Epithelial cell of prostate (primary cell): ENCODE measurements at places on chromosomes 7 and 10.

DNA sequence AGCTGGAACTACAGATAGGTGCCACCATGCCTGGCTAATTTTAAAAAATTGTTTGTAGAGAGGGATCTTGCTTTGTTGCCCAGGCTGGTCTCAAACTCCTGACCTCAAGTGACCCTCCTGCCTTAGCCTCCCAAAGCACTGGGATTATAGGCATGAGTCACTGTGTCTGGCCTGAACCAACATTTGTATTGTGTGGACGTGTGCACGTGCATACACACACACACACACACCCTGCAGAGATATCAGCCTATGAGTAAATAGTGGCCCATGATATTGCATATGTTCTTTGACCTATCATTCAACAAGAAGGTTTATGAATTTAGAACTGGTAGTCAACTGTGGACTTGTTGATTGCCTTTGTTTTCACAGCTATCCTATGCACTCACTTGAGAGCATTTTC is 161.6 kb downstream of the BAMBI start:
- DNase-seq = no peak

DNA sequence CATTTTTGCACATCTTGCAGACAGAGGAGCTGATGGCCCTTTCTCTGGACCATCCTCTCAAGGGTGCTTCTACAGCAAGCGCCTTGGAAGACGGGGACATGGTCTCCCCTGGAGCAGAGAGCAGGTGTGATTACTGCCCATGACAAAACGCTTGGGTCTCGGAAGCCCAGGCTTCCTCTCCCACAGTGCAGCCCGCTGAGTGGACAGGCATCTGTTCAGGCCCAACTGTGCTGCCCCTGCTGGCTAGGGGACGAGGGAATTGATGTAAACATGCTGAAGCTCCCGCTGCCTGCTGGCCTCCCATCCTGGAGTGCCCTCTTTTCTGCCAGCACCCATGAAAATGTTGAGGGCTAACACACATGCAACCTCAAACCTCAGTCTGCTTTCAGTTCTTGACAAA is 14.3 kb downstream of the IL15RA start:
- no peak for DNase-seq

DNA sequence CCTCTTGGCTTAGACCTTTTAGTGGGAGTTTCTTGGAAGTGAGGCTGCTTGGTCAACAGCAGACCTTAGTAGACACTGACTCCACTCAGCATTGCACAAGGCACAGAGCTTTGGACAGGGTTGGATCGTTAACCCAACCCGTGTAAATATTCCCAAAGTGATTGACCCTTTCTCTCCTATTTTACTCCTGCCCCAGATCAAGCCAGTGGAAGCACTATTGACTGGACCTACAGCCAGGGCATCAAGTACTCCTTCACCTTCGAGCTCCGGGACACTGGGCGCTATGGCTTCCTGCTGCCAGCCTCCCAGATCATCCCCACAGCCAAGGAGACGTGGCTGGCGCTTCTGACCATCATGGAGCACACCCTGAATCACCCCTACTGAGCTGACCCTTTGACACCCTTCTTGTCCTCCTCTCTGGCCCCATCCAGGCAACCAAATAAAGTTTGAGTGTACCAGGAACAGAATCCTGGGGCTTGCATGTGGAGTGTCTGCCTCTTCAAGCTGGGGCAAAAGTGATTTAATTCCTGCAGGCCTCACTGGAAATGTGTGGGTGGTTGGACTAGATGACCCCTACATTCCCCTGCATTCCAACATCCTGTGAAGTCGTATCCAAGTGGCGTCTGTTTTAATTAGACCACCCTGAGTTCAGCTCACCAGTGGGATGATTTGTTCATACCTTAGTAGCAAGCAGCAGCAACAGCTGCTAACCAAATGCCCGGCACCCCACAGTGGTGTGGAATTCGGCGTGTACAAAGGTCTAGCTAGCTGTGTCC is 7.5 kb downstream of the CPA1 start:
- DNase-seq = no peak

GRCh38 chr10:88896994-88897853 is 17.2 kb downstream of the STAMBPL1 start:
- no peak for DNase-seq

DNA sequence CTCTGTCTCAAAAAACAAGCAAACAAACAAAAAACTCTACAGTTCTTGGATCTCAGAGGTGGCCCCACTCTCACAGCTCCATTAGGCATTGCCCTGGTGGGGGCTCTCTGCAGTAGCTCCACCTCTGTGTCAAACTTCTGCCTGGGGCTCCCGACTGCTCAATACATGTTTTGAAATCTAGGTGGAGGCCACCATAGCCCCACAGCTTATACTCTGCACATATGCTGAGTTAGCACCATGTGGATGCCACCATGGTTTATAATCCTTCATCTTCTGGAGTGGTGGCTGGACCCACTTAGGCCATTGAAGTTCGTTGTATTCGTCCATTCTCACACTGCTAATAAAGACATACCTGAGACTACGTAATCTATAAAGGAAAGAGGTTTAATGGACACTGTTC is 78.4 kb downstream of the SEPTIN14 start:
- DNase-seq = no peak

DNA sequence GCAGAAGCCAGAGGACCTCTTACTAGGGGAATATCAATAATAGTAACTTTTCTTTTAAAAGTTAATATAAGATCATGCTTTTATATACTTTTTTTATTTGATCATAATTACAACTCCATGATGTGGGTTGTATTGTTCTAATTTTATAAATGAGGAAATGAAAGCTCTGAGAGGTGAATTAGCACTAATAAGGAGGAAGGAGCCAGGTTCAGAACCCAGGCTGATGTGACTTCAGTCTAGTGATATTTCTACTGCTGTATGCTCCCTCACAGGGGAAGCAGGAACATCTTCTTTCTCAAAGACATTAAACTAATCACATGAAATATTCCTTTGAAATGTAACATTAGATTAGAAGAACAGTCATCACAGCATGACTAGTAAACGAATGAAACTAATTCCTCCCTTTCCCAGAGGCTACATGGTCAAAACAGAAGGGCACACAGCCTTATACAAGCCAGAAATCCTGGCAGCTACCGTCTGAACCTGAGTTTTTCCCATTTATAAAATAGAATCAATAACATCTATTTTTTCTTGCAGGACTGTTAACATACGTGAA is 81.4 kb upstream of the GJD4 start:
- no peak for DNase-seq

- DNase-seq = no peak
These were observed 32.9 kb downstream of the MPP7 start for GRCh38 chr10:28269842-28270456.

DNA sequence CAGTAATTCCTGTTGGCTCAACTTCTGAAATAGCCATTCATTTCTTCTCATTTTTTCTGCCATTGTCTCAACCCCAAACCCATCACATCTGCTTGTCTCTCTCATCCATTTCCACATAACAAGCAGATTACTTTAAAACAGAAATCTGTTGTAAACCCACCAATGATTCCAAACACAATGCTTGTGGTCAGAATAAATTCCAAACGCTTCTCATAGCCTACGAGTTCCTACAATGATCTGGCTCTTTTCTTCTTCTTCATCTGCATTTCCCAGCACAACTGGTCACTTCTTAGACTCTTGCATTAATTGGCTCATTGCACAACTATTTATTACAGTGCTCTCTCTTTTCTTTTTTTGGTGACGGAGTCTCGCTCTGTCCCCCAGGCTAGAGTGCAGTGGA is 364.1 kb downstream of the GATA3 start:
- DNase-seq = no peak

DNA sequence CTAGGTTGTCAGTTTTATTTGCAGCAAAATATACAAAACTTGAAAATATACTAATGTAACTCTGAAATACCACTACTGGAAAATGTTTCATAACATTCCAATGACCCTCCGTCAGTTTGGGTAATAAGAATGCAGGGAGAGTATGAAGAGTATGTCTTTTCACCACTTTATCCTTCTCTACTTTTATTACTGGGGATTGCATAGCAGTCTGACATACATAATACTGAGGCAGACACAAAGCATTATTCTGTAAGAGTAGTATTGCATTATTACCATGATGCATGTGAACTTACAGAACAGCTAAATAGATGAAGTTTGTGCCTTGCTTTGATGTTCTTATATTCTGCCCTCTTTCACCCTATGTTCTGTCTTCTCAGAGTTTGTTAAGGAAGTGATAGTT is 151.8 kb upstream of the TPK1 start:
- no peak for DNase-seq

DNA sequence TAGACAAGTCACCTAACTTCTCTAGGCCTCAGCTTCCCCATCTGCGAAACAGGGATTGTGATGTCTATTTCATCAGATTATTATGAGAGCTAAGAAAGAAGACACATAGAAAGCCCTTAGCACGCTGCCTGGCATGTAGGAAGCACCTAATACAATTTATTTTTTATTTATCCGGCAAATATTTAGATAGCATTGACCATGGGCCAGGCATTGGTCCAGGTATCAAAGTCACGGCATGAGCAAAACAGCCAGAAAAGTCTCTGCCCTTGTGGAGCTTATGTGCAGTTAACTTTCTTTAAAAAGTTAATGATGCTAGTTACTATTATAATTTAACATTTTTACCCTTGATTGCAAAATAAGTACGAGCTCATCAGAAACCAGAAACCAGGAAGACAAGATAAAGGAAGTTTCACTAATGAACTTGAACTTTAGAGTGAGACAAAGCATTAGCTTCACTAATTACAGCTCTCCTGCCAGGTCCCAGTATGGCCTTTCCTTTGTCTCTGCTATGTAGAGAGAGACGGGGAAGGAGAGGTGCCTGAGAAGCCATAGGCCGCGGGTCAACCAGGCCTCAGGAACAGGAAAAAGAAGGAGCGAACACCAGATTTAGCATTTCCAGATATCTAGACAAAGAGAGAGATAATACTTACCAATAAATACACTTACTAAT is 139.5 kb upstream of the ADAM12 start:
- DNase-seq = no peak

- DNase-seq = no peak
These were observed 130.2 kb downstream of the LRRC4 start for GRCh38 chr7:127900732-127901685.

GRCh38 chr7:2611401-2611800 is 20.4 kb upstream of the TTYH3 start:
- no peak for DNase-seq

- DNase-seq = no peak
These were observed 155.8 kb upstream of the LANCL2 start for GRCh38 chr7:55209366-55209765.

DNA sequence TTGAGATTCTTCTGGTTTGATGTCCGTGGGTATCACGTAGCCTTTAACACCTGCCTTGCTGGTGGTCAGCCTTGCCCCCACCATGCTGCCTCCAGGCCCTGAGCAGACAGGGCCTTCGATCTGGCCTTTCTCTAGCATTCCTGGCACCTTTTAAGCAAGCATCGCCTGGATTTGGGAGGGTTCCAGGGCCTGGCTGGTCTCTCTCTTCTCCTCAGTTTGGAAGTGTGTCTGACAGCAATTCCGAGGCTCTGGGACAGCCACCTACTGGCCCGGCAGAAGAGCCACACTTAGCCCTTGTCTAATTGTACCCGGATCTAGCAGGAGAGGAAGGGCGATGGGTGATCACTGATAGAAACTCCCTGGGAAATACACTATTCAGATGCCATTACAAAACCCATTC is 441.3 kb upstream of the MKI67 start:
- DNase-seq = no peak

GRCh38 chr7:12913002-12913401 is 225.6 kb downstream of the ARL4A start:
- DNase-seq = no peak

DNA sequence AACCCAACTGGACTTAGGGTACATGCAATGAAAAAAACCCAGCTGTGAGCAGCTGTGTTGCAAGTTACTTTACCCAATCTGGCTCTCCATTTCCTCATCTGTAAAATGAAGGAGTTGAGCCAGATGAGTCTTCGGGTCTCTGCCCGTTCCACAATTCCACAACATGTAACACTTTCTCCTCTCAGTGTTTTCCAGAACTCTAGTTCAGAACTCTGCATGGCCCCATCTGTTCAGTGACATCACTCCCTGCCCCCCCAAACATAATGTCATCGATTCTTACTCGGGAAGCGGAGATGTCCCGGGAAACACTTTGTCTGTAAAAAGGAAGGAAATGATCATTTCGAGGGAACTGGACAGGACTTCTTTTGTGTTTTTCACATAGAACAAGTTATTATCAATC is 2.5 kb downstream of the SH3PXD2A start:
- DNase-seq = no peak

GRCh38 chr10:122194251-122194650 is 76.8 kb upstream of the BTBD16 start:
- no peak for DNase-seq

DNA sequence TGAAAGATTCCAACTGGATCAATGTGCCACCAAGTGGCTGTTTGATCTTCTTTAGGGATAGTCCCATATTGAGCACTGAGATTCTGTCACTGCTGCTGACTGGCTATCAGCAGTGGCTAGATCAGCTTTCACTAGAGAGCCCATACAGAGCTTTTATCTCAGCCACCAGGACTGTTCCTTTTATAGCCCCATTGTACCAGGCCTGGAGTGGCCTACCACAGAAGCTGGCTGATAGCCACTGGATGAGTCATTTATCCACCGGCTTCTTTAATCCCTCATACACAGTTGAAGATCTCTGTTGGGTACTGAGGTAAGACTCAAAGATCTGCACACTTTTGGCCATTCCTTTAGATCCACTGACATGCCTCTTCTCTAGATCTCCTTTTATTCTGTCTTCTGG is 1101.1 kb downstream of the SORCS3 start:
- DNase-seq = no peak

DNA sequence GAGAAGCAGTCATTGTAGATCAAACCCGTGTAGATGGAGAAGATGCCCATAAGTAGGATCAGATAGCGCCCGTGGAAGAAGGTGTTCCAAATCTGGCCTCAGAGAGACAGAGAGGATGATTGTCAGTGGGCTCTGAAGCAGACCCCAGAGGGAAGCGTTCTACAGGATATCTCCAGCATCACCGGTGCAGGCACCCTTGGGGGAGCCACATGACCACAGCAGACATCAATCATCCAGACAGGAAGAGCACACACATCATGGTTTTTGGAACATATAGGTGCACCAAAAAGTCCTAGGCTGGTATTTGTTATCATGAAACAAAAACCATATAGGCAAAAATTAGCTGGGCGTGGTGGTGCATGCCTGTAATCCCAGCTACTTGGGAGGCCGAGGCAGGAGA is 44.0 kb upstream of the SVOPL start:
- DNase-seq = no peak

- DNase-seq = no peak
These were observed 527.2 kb downstream of the GATA3 start for GRCh38 chr10:8581521-8582225.

DNA sequence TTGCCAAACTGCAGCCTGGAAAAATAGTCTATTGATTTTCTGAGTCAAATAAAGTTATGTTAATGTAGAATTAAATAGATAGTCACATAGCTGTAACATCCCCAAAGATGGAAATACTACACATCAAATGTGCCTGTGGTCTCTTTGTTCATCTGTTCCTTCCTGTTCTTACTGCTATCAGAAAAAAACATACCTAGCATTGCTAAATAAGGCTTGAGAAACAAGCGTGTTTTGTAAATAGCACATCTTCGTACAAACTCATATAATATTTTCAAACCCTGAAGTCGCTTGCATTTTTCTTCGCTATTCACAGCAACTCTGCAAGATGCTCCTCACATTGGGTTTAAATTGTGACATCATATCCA is 116.1 kb downstream of the KLF6 start:
- DNase-seq = no peak

GRCh38 chr10:133079836-133080682 is 7.7 kb upstream of the ADGRA1 start:
- no peak for DNase-seq
